ENCODE measurements at places on chromosomes 16 and 17. TPM values are rescaled to one million over a fixed set of nuclear protein-coding genes. Genes with fewer than 3 reads are reported as not detected.

Gene AIPL1
- not detected for total RNA-seq

Gene SHCBP1
- 46.5 TPM for total RNA-seq

Gene TMEM238L
- not detected for total RNA-seq

Gene ITGAD
- not detected for total RNA-seq

- H3K4me1 ChIP-seq: no peaks in the 10 kb centered on the region
- no peak for DNase-seq
- H3K36me3 ChIP-seq: no peaks in the 10 kb centered on the region
- H3K4me3 ChIP-seq: no peak overlapping the region
- no peak overlapping the region for H3K27ac ChIP-seq
Observed at GRCh38 chr16:12907670-12908233, 6.4 kb downstream of the SHISA9 start.

DNA sequence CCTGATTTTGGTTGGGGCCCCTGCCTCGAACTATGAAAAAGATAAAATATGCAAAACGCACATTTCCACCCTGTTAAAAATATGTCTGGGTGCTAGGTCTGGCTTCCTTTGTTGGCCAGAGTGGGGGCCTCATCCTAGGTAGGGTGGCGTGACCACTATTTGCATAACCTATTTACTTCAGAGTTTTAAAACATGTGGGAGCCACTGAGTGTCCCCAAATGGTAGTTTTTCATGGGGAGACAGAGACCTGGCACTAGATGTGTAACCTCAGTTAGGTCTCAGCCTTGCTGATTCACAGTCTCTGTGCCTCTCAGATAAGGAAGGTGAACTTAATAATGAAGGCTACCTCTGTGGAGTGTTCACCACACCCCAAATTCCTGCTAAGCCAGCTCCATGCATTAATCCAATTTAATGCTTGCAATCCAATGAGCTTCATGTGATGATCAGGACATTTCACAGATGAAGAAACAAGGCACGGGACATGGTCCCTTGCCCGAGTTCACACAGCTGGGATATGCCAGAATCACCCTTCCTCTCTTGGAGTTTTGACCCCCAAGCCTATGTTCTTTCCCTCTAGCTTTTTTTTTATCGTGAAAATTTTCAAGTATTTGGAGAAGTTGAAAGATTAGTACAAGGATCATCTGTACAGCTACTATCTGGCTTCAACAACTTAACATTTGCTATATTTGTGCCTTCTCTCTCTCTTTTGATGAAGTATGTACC is 103.4 kb downstream of the IRF8 start:
- H3K4me1 ChIP-seq: no peaks in the 10 kb centered on the region
- peaks cover 26% of the 10 kb centered on the region for H3K27me3 ChIP-seq
- no peak overlapping the region for H3K27ac ChIP-seq
- no peak overlapping the region for H3K4me3 ChIP-seq

DNA sequence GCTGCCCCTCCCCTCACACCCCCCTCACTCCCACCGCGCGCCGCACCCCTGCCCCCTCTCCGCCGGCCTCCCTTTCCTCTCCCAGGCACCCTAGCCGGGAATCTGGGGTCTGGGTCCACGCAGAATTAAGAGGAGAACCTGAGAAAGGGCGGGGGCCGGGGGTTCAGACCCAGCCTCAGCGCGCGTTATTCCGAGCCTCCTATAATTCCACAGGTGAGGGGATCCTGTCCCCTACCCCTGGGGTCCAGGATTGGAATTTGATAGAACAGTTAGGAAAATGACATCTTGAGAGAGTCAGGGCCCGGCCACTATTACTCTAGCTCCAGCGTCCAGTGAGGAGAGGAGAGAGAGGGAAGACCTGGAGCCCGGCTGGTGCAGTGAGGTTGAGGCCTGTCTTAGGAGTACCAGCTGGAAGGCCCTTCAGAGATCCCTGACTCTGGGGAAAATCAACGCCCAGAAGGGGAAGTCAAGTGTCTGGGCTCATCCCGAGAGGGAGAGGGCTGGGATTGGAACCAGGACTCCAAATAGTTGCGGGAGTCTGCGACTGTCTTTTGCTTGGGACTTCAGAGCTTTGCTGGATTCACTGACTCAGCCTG is 17.3 kb downstream of the GRB7 start:
- DNase-seq: no peak
- H3K4me3 ChIP-seq: peak overlapping the region; percentile 50

- no peaks in the 10 kb centered on the region for H3K36me3 ChIP-seq
- no peaks in the 10 kb centered on the region for H3K4me1 ChIP-seq
- no peaks in the 10 kb centered on the region for H3K27me3 ChIP-seq
- no peak for DNase-seq
- H3K4me3 ChIP-seq: no peak overlapping the region
Observed at GRCh38 chr17:76576189-76576588, 9.5 kb downstream of the ST6GALNAC2 start.

- peaks cover 48% of the 10 kb centered on the region for H3K27me3 ChIP-seq
- no peak for DNase-seq
Observed at GRCh38 chr16:83744441-83744981, 63.3 kb upstream of the HSBP1 start.
